ENCODE measurements at places on chromosomes 6 and 20. TPM values are rescaled to one million over a fixed set of nuclear protein-coding genes. Genes with fewer than 3 reads are reported as not detected.

GRCh38 chr6:154500769-154501577 lies 9.5 kb downstream of the CNKSR3 start:
- no peaks in the 10 kb centered on the region for H3K27me3 ChIP-seq
- H3K27ac ChIP-seq, result no peak overlapping the region
- no peak overlapping the region for H3K4me3 ChIP-seq
- no peaks in the 10 kb centered on the region for H3K36me3 ChIP-seq
- H3K4me1 ChIP-seq, result peaks cover 4% of the 10 kb centered on the region
- no peak for DNase-seq

DNA sequence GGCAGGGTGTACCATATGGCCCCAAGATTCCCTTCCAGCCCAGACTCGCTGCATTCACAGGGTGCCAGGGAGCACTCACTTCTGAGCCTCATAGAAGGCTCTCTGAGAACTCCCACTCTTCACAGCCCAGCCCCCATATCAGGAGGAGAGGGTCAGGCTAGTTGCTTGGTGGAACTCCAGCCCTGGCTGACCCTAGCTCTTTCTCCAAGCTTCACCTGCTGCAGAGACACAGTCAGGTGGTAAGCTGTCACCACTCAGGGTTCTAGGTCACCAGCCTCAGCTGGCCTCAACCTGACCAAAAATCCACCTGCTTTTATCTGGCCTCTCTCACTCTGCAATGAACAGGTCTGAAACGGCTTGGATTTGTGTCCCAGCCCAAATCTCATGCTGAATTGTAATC lies 162.7 kb upstream of the MLN start:
- no peak for DNase-seq
- no peak overlapping the region for H3K27ac ChIP-seq
- no peaks in the 10 kb centered on the region for H3K4me1 ChIP-seq
- H3K27me3 ChIP-seq, result no peaks in the 10 kb centered on the region
- H3K4me3 ChIP-seq, result no peak overlapping the region
- H3K36me3 ChIP-seq, result no peaks in the 10 kb centered on the region

GRCh38 chr6:13303668-13304017 lies 24.7 kb downstream of the TBC1D7 start:
- H3K4me3 ChIP-seq, result no peak overlapping the region
- H3K27ac ChIP-seq, result peak overlapping the region; percentile 80
- H3K27me3 ChIP-seq, result no peaks in the 10 kb centered on the region
- DNase-seq, result peak; percentile 76
- peaks cover 6% of the 10 kb centered on the region for H3K36me3 ChIP-seq

- no peaks in the 10 kb centered on the region for H3K4me1 ChIP-seq
- H3K27ac ChIP-seq, result no peak overlapping the region
- no peak for DNase-seq
- no peaks in the 10 kb centered on the region for H3K36me3 ChIP-seq
- H3K4me3 ChIP-seq, result no peak overlapping the region
These were observed 123.5 kb upstream of the PREP start for GRCh38 chr6:105526225-105526872.

- H3K4me3 ChIP-seq, result no peak overlapping the region
- no peak overlapping the region for H3K27ac ChIP-seq
- no peaks in the 10 kb centered on the region for H3K36me3 ChIP-seq
- no peak for DNase-seq
- no peaks in the 10 kb centered on the region for H3K4me1 ChIP-seq
- no peaks in the 10 kb centered on the region for H3K27me3 ChIP-seq
These were observed 7.6 kb downstream of the TREM1 start for GRCh38 chr6:41278699-41279405.

GRCh38 chr6:3237761-3238662 lies 10.6 kb upstream of the TUBB2B start:
- H3K4me3 ChIP-seq, result no peak overlapping the region
- DNase-seq, result no peak
- H3K27ac ChIP-seq, result no peak overlapping the region
- no peaks in the 10 kb centered on the region for H3K4me1 ChIP-seq

- no peak for DNase-seq
- no peaks in the 10 kb centered on the region for H3K36me3 ChIP-seq
- H3K4me1 ChIP-seq, result no peaks in the 10 kb centered on the region
- H3K27me3 ChIP-seq, result no peaks in the 10 kb centered on the region
- no peak overlapping the region for H3K27ac ChIP-seq
- H3K4me3 ChIP-seq, result no peak overlapping the region
These were observed 45.8 kb upstream of the SYNDIG1 start for GRCh38 chr20:24423390-24424313.

DNA sequence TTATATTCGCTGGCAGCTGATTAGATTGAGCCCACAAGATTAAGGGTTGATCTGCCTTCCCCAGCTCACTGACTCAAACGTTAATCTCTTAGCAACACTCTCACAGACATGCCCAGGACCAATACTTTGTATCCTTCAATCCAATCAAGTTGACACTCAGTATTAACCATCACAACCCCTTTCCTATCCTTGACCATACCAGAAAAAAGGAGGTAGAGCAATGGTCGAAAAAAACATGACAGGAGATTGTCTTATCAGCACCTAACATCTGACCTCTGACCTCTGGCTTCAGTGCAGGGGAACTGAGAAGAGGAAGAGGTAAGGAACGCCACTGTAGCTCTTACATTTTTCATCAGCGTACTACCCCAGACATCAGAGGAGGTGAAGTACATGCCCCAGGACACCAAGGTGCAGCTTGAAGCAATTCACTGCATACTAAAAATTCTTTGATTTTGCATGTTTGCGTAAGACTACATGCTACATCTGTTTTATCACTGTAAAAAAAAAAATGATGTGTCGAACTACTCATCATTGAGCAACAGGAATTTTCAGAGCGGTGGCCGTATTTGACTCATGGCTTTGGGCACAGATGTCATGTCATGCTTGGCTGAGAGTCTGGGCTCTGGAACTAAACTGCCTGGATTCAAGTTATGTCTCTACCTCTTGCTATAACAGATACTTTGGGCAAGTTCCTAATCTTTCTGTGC lies 188.0 kb upstream of the TAB2 start:
- H3K27ac ChIP-seq, result no peak overlapping the region
- no peak for DNase-seq
- no peaks in the 10 kb centered on the region for H3K4me1 ChIP-seq
- H3K27me3 ChIP-seq, result no peaks in the 10 kb centered on the region
- H3K36me3 ChIP-seq, result no peaks in the 10 kb centered on the region

GRCh38 chr6:13304101-13304500 lies 24.2 kb downstream of the TBC1D7 start:
- no peak overlapping the region for H3K4me3 ChIP-seq
- H3K27me3 ChIP-seq, result no peaks in the 10 kb centered on the region
- no peak for DNase-seq
- peaks cover 8% of the 10 kb centered on the region for H3K36me3 ChIP-seq
- H3K4me1 ChIP-seq, result peaks cover 61% of the 10 kb centered on the region
- H3K27ac ChIP-seq, result no peak overlapping the region

GRCh38 chr6:159929819-159930218 lies 39.0 kb downstream of the MAS1 start:
- H3K27ac ChIP-seq, result peak overlapping the region; percentile 41
- H3K36me3 ChIP-seq, result no peaks in the 10 kb centered on the region
- peaks cover 6% of the 10 kb centered on the region for H3K4me1 ChIP-seq
- H3K27me3 ChIP-seq, result no peaks in the 10 kb centered on the region
- H3K4me3 ChIP-seq, result no peak overlapping the region

- DNase-seq, result no peak
- H3K4me1 ChIP-seq, result no peaks in the 10 kb centered on the region
- no peak overlapping the region for H3K4me3 ChIP-seq
- H3K27ac ChIP-seq, result no peak overlapping the region
These were observed 211.2 kb downstream of the TFAP2A start for GRCh38 chr6:10203651-10204050.

DNA sequence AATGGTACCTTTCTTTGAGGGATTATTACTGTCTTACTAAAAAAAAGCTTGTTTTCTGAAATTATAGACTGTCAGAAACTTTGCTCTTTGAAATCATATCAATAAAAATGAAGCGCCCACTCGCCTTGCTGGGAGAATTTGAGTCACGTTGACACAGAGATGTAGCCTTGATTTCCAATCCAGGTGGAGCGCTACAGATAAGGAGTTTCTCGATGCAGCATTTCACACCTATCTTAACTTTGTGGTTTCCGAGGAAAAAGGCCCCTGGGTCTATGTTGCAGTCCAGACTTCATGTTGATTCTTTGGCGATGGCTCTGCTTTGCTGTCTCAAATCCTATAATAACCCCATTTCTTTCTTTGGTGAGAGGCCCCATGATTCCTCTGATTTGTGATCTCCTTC lies 158.1 kb upstream of the ARG1 start:
- no peak for DNase-seq
- H3K4me3 ChIP-seq, result no peak overlapping the region
- H3K27ac ChIP-seq, result no peak overlapping the region
- no peaks in the 10 kb centered on the region for H3K4me1 ChIP-seq

DNA sequence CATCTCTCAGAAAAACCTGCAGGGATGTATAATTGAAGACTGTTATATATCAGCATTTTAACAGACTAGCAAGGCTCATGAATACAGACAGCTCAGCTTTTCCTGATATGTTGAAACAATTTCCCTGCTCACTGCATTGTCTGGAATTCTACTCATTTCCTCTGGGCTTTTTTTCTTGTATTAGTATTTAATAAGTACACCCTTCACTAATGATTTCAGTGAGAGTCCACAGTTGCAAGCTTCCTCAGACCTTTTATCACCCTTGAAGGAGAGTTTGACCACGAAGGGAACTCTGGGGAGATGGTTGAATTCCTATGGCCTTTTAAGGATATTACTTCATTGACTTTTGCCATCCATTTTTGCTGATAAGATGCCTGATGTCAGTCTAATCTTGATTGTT lies 248.7 kb downstream of the ADGB start:
- DNase-seq, result no peak
- no peaks in the 10 kb centered on the region for H3K4me1 ChIP-seq
- H3K4me3 ChIP-seq, result no peak overlapping the region

GRCh38 chr6:2037237-2037926 lies 208.0 kb downstream of the GMDS start:
- H3K36me3 ChIP-seq, result no peaks in the 10 kb centered on the region
- peak; percentile 79 for DNase-seq
- no peaks in the 10 kb centered on the region for H3K27me3 ChIP-seq
- H3K27ac ChIP-seq, result no peak overlapping the region
- H3K4me1 ChIP-seq, result peaks cover 14% of the 10 kb centered on the region

DNA sequence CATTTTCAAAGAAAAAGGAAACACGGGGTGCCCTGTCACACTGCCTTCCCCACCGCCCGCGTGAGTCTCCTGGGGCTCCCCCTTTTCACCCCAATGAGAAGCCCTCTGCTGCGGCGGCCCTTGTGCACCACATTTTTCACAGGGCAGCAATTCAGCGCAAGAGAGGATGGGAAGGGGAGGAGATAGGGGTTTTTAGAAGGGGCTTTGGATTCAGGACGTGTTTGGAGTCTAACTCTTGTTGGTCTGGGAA lies 726 bp upstream of the ARFGEF3 start:
- no peaks in the 10 kb centered on the region for H3K4me1 ChIP-seq
- peaks cover 15% of the 10 kb centered on the region for H3K27me3 ChIP-seq
- DNase-seq, result no peak
- no peaks in the 10 kb centered on the region for H3K36me3 ChIP-seq
- H3K4me3 ChIP-seq, result no peak overlapping the region

HSPA1A gene
- total RNA-seq, result 133 TPM

C20orf204 gene
- 2.4 TPM for total RNA-seq

CRISP2 gene
- not detected for total RNA-seq

CD83 gene
- total RNA-seq, result 4.0 TPM

SLC17A1 gene
- 26.3 TPM for total RNA-seq

NRN1 gene
- 8.5 TPM for total RNA-seq
